NCI-H1436 treated with DMSO at 0.1 percent for 48 hours (cell line): ENCODE measurements at places on chromosomes 6 and 20.

DNA sequence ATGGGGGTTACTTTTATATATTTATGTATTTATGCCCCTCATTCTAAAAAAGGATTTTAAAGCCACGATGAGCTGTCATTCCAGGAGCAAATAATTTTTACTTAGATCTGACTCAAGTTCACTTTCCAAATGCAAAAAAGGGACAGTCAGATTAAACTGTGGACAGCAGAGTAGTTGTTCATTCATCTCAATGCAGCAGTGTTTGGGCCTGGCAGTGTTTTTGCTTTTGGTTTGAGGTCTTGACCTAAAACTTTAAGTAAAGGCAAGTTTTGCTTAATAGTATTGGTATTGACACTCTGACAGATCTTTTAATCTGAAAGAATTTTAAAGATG is 13.9 kb downstream of the JARID2 start:
- DNase-seq = no peak

DNA sequence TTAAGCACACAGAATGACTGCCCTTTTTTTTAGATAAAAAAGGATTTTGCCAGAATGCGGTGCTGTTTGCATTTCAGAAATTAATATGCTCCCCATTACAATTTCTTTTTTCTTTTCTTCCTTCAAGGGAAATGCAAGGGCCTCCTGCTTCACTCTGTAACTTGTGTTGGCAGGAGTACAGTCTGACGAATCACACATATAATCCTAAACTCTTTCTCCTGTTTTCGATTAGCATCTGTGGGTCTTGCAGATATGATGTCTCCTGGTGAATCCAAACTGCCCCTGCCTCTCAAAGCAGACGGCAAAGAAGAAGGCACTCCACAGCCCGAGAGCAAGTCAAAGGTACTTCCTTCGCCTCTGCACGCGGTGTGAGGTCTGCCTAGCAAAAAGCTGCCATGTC is 149.5 kb downstream of the TMEM242 start:
- no peak for DNase-seq

DNA sequence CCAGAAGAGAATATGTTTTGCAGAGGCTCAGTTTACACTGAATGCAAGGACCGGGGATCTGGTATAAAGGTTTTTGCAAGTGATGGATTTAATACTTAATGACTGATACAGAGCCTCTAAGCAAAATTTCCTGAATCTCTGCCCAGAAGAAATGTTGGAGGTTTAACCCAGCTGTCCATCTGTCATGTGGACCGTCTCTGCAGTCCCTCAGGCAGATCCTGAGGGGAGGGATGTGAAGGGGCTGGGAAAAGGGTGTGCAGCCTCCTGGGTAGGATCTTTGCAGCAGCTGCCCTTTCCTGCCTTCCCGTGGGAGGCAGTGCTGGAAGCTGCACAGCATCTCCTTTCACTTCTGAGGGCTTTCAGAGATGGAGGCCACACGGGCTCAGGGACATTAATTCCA is 207.0 kb downstream of the SLC24A3 start:
- DNase-seq = no peak

DNA sequence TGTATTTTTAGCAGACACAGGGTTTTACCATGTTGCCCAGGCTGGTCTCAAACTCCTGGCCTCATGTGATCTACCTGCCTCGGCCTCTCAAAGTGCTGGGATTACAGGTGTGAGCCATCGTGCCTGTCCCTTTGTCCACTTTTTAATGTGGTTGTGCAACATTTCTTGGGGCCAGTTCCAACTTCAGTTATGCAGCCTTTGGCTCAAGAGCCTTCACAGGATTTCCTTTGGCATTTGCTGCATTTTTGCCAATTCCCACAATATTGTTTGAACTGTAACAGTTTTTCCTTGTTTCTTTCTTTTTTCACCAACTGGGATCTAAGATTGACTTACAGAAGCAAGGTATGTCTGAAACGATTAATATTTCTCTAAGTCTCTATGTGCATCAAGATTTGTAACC is 63.6 kb downstream of the EDN1 start:
- DNase-seq = no peak

- no peak for DNase-seq
Observed at GRCh38 chr6:25583099-25583498, 68.9 kb upstream of the SCGN start.

DNA sequence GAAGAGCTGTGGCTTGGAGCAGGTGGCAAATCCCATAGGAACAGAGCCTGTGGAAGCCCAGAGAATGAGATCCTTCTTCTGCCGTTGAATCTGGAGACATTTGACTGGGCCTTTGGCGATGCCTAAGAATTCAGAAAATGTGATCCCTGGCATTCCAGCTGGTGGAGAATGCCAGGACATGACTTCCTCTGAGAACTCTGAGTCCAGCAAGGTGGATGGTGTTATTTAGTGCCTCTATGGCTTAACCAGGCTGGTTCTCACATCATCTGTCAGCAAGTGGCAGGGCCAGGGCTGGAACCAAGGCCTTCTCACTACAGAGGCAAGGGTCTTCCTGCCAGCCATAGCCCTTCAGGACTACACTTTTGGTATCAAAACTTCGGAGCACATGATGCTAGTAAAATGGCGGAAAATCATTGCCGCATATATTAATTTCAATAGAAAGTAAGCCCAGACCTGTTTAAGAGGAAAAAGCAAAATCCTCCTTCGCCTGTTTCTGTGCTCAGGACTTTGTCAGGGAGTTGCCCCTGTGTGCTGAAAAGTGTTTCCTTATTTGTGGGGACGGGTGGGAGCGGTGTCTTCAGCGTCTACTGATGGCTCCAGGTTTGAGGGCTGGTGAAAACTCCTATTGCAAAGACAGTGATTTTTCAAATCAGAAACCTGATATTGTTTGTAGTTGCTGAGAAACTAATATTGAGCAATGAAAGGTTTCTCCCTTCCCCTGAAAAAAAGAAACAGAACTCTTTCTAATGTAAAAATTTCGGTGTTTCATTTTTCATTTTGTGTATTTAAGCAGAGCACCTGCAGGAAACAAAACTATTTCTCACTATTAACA is 23.9 kb downstream of the DUSP22 start:
- DNase-seq = no peak

DNA sequence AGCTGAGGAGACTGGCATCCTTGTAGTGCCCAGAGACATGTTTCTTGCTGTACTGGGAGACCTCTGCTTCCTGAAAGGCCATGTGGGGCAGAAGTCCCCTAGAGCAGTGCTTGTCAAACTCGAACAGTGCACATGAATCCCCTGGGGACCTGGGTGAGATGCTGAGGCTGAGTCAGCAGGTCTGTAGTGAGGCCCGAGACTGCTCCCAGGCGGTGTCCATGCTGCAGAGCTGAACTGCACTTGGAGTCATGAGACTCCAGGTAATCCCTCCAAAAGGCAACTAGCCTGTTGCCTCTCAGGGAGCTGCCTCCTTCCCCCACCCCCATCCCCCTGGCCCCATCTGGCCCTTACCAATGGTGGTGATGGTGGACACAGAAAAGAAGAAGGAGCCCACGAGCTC is 3.7 kb downstream of the KCNK17 start:
- DNase-seq = no peak

DNA sequence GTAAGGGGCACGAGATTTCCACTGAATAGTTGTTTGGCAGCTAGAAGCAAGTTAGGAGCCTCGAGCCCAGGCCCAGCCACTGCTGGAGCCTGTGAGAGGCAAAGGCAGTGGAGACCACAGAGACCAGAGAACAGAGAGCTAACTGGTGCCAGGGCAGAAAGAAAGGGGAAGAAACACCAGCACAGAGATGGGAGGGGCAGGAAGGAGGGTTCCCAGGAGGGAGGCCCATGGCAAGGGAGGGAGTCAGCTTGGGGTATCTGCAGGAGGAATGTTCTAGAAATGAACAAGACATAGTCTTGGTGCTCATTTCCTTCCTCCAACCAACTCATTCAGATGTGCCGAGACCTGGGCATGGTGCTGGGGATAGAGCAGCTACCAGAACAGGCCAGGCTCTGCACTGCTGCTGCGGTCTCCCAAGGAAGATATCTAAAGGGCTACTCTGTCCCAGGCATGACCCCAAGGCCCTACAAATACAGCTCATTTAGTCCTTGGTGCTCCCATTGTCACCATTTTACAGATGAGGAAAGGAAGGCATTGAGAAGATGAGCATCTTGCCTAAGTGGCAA is 10.7 kb downstream of the ANGPT4 start:
- no peak for DNase-seq

GRCh38 chr6:43738267-43738676 is 31.7 kb upstream of the VEGFA start:
- DNase-seq = no peak

DNA sequence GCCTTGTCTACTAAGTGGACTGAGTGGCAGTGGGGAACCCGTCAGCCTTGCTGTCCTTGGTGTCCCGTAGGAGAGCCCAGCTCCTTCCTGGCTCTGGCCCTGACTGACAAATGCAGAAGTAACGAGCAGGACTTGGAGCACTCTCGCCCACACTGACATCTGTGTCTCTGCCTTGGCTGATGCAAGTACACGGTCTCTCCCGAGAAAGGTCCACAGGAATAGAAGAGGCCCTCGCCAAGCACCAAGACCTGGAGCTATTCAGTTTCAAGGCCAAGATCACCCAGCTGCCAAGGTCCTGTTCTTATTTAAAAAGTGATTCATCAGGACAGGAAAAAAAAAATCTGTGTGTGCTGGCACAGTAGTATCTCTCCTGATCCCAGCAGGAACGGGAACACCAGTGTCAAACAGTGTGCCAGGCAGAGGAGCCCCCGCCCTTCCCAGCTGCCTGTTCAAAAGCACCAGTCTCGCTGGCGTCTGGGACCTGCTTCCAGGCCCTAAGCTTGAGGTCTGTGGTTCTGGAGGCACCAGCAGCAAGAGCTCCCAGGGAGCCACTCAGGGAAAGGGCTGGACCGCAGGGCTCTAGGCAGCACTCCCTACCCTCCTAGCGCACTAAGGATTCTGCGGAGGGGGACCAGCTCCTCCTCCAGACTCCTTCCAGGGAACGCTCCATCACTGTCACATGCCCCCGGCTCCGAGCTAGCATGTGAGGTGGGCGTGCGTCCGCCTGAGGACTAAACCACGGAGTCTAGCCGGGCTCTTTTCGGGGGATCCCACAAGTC is 376.9 kb downstream of the RNGTT start:
- no peak for DNase-seq

DNA sequence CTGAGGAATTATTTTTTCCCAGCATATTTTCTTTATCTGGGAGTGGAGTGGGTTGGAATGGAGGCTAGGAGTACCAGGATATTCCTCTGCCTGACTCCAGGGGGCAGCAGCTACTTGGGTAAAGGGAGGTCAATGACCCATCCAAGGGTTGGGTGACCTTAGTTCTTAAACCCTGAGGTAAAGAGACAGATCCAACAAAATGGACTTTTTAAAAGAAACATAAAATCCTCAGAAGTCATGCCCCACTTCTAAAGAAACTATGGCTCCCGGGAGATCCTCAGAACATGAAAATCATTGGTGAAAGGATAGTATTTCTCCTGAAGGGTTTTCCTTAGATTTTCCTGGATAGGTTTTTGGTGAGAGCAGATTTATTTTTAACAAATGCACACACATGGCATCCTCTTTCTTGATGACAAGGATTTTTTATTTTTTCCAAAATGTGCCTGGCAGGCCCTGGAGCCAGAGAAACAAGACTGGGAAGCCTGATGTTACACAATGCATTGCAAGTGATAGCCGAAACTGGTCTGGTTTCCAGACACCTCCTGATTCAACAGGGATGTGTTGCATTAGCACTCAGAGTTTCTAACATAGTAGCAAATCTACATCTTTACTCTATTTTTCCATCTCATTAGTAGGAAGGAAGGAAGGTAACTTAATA is 240.9 kb upstream of the BTBD3 start:
- no peak for DNase-seq

DNA sequence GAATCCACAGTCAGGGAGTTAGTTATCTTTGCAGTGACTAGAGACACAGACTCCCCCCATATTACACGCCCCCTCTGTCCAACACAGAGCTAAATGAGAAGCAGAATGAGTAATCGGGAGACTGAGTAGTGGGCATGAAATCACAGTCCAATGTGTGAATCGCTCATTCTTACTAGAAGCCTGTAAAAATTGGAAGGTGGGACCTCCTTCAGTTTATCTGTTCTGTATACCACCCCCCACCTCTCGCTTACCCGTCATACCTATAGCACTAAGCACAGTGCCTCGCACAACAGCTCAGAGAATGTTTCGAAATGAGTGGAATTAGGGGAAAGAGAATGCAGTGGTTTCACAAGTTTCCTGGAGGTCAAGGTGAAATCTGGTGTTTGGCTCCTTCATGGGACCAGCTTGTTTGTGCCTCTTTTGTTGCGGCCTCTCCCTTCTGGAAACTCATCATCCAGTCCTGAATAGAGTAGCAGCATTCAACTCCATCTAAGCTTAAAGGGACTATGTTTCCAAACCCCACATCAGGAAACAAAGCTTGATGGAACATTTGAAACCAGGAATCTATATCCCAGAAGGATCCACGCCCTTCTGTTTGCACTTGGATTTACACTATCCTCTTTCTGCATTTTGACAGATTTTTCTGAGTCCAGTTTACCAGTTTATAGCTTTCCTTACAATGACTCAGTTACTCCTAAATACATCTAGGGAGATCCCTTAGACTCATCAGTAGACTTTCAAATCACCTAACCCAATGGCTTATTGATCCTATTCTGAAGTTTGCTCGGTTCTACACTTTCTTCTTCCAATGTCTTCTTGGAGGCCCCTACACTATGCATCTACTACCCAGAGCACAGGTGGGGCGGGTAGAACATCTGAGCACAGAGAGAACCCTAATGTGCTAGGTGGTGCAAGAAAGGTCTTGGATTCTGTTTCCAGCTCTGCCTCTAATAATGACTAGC is 59.2 kb upstream of the PIM1 start:
- no peak for DNase-seq

DNA sequence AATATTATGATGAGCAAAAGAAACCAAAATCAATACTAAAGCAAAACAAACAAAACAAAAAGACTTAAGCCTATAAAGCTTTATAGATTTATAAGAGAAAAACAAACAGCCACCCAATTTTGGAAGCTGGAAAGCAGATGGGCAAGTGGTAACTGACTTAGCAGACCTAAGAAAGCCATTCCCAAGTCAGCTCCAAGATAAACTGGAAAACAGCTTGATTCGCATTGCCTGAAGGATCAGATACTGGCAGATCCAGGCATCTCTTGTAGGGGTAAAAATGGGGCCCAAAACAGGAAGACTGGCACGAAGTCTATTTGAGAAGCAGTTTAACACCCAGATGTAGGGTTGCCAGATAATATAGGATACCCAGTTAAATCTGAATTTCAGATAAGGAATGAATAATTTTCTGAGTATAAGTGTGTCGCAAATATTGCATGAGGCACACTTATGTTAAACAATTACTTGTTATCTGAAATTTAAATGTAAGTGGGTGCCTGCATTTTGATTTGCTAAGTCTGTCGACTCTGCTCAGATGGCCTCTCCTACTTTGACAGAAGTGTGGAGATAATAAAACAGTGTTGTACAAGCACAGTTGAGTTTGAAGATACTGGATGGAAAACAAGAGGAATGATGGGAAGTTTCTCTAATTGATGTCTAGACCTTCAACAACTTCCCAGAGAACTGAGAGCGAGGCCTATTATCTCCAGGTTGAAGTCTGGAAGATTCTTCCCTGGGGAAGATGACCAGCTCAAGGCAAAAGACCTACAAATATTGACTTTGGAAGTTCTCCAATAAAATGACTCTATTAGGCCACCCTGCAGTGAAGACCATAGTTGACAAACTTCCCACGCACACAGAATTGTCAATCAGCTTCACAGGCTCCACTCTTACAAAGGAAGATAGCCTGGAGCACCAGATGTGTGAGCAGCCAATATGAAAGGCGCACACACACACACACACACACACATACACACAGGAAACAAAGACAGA is 113.4 kb downstream of the FAM50B start:
- no peak for DNase-seq
